HS-5 (cell line): ENCODE measurements at places on chromosomes 1 and 21.

GRCh38 chr1:25874209-25874608 lies 1.3 kb downstream of the PAQR7 start:
- DNase-seq: no peak

GRCh38 chr1:235253219-235253962 lies 74.6 kb downstream of the ARID4B start:
- peak; percentile 34 for DNase-seq

DNA sequence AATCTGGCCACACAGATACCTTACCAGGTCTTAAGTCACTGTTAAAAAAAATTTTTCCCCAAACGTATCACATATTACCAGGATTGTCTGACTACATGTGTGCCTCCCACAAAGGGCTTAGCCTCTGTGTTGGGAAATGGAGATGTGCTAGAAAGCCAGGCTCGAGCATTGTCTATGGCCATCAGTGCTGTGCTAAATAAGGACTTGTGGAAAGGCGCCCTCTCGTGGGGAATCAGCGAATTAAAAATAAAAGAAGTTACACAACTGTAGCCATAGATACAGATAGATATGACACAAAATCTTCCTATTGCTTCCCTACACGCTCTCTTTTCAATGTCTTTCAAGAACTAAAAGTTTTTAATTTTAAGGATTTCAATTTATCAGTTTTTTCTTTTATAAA lies 47.5 kb upstream of the CRNN start:
- DNase-seq: no peak

DNA sequence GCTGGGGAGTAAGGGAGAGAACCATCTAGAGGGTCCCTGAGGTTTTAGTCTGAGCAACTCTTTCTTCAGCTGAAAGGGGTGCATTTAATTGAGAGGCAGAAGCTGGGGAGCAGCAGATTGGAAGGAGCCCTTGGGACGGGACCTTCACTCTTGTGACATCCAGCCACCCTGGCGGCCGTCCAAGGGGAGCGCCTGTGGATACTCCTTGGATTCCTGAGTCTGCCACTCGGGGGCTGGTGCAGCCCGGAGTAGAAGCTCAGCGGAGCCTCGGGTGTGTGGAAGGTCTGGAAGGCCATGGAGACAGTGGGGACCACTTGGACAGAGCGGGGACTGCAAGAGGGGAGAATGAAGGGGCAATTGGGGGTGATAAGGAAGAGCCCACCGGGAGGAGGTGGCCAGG lies 68.7 kb downstream of the AJAP1 start:
- DNase-seq: no peak

DNA sequence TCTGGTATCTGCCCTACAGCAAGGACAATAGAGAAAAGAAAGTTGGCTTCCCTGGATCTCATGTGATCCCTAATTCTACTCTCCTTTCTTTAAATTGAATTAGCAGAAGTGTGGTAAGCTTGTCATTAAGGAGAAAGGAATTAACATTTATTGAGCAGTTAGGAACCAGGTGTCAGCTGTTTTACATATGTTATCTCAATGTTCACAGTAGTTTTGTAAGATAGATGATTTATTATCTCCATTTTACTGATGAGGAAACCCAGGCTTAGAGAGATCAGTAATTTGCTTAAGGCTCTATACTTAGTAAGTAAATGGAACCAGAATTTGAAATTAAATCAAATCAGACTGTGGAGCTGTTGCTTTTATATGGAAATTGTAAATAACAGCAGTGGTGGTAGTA lies 8.0 kb downstream of the XPR1 start:
- no peak for DNase-seq

DNA sequence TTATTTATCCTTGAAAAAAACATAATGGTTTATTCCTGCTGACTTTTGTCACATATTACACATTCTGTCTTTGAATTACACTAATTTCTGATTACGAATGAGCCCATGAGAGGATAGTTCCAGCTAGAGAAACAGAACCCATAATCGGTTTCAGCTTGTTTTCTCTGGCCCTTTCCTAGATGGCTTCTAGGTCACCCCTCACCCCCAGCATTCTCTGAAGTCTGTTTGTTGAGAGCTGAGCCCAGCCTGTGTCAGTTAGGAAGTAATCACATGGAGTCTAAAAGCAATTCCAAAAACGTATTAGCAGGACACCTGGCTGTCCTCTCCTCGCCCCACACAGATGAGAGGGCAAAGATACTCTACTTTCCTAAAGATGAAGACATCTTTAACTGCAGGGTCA lies 48.9 kb downstream of the KIAA1614 start:
- DNase-seq: no peak

- DNase-seq: no peak
These were observed 91.0 kb upstream of the SPATA6 start for GRCh38 chr1:48563021-48563420.
